Fibroblast of lung (primary cell): ENCODE measurements at places on chromosomes 13 and 19.
A peak's percentile ranks its signal among the peaks of the same experiment; 100 is the strongest.

GRCh38 chr13:59643906-59644626 lies 519.7 kb downstream of the DIAPH3 start:
- no peak for DNase-seq

GRCh38 chr13:75258159-75258782 lies 223.7 kb downstream of the TBC1D4 start:
- peak; percentile 41 for DNase-seq

DNA sequence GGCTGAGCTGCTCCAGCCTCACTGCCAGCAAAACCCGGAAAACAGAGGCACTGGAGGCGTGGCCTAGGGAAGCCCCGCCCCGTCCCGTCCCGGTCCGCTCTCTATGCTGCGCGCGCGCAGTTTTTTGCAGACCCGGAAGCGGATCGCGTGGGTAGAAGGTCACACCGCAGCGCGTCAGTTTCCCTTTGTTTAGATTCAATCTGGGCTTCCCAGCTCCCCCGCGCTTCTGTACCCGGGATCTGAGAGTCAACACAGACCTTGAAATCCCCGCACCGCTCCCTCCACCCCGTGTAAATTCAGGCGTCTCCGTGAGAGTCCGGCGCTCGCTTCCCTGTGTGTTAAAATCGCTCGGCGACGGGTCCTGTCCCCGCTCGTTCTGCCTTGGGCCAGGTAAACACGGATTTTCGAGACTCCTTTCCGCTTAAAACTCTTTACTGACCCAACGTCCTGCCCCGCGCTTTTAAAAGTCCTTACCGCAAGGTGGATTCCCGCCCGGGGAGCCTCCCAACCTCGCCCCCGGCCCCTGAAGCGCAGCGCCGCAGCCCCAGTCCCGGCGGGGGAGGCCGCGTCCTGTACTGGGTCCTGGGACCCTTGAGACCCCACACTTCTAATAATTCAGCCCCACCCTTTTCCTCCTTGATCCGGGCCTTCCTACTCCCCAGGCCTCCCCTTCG lies at the start of gene ZNF610:
ZNF610 (plus strand) TSS at position 127 of the 674 bp plus-strand sequence. CDS start 12,930 bp downstream, outside the sequence.
- DNase-seq, result peak; percentile 87

DNA sequence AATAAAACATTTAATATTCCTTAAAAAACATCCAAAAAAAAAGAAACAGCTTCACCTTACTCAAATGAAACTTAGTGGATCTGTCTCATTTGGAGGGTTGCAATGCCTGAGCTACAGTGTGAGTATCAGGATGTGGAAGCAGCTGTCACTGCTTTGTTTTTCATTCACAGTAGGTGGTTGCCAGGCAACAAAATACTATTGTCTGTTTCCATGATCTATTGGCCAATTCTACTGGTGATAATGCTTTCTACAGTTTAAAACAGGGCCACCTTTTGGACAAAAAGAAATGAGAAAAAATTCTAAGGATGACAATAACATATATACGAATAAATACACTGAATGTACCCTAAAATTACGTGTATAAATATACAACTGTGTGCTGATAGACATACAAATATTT lies 3.0 kb downstream of the ENOX1 start:
- peak; percentile 16 for DNase-seq

DNA sequence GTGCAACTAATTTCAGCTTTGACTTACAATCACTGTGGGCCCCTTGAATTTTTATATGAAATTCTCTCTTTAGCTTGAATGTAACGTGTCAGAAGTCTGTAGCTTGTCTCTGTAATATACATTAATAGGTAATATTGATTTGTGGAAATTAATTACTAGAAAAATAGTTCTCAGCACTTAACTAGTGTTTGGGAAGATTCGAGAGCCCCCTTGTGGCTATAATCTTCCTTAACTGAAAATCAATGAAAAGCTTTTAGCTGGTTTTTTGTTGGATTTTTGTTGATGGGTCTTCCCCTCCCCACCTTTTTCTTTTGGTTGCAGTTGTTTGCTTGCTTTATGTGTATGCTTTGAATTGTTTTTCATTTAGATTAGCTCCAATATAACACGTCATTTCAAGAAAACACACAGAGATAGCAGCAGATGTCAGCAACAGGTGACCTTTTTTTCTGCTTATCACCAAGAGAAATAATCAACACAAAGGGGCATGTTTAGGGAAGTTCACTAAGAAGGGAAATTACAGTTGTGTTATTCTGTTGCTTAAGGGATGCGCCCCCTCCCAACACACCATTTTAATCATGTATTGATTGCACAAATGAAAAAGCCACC lies 176.8 kb downstream of the OXGR1 start:
- DNase-seq, result peak; percentile 52

GRCh38 chr13:27302643-27303262 lies 32.1 kb downstream of the RASL11A start:
- no peak for DNase-seq

DNA sequence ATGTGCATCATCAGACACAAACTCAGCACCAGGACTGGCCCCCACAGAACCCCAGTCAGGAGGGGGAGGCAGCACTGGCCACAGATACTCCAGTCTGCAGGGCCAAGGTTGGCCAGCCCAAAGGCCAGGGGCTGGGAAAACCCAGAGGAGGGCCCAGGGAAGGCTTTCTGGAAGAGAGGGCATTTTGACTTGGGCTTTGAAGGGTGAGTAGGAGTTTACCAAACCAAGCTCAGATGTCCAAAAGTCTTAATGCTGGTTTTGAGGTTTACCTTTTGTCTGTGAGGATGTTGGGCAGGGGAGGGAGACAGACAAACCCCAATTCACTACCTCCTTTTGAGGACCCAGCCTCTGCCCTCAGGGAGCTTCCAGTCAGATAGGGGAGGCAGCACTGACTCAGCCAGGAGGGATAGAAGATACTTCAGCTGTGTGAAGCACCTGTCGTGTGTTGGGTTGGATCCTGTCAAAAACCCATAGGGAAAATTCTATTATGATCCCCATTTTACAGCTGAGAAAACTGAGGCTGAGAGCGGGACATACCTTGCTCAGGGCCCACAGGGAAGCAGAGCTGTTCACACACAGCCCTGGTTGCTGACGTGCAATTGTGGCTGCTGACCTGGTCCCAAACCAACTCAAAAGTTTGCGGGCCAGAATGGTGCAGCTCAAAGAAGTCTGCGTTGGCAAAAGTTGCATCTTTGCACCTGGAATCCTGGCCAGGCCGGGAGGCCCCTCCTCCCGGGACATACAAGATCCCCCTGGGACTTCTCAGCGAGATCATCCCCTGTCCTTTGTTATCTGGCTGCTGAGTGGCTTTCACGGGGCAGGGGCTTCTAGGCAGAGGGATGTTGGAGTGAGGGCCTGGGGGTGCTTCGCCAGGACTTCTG lies 13.1 kb downstream of the CILP2 start:
- no peak for DNase-seq

DNA sequence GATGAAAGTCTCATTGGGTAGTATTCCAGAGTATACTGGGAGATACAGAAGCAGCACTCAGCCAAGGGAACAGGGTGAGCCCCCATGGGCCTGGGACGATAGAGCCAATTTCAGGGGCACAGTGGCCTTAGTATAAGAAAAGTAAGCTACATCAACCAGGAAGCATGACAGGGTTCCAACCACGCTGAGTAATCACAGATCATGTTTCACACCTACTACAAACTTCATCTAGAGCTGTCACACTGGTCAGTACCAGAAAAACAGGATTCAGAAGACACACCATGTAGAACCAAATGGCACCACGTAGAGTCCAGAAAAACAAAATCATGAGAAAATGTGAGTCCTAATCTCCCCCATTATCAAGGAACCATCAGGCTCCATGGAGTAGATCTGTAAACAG lies 1292.4 kb upstream of the MIR17HG start:
- peak; percentile 8 for DNase-seq

GRCh38 chr19:8444677-8445487 lies at the start of gene HNRNPM:
HNRNPM (plus strand) TSS chr19:8444975; CDS start chr19:8444999, 24 bp downstream.
- peak; percentile 95 for DNase-seq

DNA sequence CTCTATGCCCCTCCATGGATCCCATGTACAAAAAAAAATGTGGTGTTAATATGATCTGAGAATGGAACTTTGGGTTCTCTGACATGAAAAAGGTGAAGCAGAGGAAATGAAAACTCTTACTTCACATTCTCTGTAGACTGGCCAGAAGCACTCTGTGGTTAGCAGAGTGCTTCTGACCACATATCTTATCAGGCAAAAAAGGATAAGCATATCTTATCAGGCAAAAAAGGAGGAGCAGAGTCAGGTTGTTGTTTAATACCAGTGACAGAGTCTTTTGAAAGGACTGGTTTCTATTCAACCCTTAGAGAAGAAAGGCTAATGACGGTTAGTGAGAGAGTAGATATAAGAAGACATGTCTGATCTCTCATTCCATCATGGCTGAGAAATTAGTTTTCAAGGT lies 1404.8 kb downstream of the SLITRK1 start:
- peak; percentile 2 for DNase-seq

DNA sequence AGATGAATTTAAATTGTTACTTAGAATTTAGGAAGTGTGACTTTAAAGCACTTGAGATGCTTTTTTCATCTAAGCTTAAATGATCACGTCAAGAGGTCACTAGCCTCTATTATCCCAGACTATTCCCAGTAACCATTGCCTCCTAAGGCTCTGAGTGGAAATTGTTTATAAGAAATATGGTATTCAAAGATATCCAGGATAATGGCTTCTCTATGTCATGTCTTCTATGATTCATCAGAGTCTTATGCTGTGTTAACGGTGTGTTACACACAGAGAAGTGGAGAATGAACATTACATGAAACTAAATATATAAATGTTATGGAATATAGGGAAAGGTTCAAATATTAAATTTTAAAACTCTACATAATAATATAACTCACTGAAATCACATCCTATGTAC lies 79.8 kb upstream of the NBEA start:
- DNase-seq, result peak; percentile 48

DNA sequence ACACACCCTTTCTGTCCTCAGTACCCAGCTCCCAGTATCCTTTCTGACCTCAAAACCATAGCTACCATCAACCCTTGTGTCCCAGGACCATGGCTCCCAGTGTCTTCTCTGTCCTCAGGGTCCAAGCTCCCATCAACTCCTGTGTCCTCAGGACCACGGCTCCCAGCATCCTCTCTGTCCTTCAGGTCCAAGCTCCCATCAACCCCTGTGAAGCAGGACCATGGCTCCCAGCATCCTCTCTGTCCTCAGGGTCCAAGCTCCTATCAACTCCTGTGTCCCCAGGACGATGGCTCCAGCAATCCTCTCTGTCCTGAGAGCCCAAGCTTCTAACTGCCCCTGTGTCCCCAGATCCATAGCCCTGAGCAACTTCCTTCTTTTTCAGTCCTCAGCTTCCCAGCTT lies 1.7 kb upstream of the CADM4 start:
- DNase-seq, result no peak

GRCh38 chr19:42577016-42577415 lies 17.7 kb downstream of the CEACAM8 start:
- DNase-seq, result no peak

GRCh38 chr13:92158346-92158745 lies 759.9 kb downstream of the GPC5 start:
- peak; percentile 74 for DNase-seq

- peak; percentile 37 for DNase-seq
These were observed 176.9 kb downstream of the TBC1D4 start for GRCh38 chr13:75305059-75305458.

DNA sequence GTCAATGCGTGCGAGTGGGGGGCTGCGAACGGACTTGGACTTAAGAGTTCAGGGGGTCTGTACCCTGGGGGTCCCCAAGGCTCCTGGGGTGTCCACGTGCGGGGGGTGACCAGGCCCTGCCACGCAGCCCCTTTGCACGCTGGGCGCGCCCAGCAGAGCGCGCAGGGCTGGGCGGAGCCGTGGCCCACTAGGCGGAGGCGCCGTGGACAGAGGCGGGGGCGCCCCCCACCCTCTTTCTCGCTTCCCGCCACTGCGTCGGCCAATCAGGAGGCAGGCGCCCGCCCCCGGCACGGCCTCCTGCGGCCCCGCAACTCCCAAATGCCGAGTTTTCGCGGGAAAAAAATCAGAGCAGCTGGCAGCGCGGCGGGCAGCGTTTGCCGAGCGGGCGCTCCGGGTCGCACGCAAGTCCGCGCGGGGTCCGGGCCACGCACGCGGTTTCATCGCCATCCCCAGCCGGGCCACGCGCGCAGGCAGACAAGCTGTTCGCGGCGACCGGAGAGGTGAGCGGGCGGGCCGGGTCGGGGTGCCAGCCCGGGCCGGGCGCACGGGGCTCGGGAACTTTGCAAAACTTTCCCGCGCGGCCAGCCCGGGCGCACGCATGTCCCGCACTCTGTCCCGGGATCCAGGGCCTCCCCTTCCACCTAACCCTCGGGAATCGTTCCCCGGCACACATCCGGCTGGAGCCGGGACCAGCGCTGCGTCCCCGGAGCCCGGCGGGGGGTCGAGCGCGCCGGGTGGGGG lies at the start of gene UHRF1:
UHRF1 (plus strand) TSS at position 346 of the 741 bp plus-strand sequence. CDS start 1,385 bp downstream, outside the sequence.
- peak; percentile 35 for DNase-seq

DNA sequence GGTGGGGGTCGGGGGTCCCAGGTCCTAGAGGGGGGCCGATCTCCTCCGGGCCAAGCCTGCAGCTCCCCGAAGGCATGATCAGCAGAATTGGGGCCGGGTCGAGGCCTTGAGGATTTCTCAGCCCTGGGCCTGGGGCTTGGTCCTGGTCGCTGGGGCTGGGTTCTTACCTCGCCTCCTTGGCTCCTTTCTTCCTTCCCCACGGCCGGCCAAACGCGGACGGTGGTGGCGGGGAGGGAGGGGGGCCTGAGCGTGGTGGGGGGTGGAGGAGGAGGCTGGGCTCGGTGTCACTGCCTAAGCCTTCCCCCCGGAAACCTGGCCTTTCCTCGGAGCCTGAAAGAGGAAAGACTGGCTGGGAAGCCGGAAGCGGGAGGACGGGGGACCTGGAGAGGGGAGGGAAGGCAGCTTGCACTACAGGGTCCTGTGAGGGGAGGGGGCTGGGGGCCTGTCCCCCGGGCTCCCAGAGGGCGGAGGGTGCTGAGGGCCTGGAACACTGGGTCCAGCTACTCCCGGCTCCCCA lies at the start of gene ZNF579:
ZNF579 (minus strand) TSS at position 221 of the 517 bp plus-strand sequence. CDS start 1,209 bp downstream, outside the sequence.
- peak; percentile 89 for DNase-seq

DNA sequence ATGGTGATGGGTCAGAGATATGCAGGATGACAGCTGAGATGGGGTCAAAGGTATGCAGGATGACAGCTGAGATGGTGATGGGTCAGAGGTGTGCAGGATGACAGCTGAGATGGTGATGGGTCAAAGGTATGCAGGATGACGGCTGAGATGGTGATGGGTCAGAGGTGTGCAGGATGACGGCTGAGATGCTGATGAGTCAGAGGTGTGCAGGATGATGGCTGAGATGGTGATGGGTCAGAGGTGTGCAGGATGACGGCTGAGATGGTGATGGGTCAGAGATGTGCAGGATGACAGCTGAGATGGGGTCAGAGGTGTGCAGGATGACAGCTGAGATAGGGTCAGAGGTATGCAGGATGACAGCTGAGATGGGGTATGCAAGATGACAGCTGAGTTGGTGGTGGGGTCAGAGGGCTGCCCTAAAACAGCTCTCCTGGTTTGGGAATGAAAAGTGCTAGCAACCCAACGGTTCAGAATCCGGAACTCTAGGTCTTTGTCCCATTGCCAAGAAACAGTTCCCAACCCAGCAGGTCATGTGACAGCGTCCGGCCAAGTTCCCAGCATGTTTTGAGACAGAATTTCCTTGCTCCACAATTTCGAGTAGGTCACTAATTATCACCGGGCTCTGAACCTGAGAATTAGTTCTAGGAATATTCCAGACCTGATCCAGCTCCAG lies 3.2 kb downstream of the SELENOW start:
- DNase-seq, result no peak

- no peak for DNase-seq
These were observed 16.1 kb upstream of the RASA3 start for GRCh38 chr13:114148521-114148855.

GRCh38 chr13:103289681-103290080 lies 223.5 kb upstream of the SLC10A2 start:
- DNase-seq, result peak; percentile 31
